ENCODE measurements at places on chromosomes 5 and 9.

DNA sequence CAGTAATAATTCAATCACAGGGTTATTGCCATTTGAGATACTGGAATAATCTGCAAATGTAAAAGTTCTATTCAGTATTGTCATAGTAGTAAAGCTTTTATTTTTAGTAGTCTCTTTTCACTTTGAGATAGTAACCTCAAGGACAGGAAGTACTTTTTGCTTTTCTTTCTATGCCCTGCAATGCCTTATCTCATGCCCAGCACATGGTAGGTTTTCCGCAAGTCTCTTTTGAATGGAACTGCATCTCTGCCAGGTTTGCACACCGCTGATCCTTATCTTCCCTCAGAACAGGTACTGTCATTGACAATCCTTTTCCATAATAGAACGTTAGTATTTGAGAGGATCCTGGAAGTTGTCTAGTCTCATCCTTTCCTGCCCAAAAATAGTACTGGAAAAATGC lies 91.8 kb upstream of the IFNK start:
- no peak for DNase-seq

DNA sequence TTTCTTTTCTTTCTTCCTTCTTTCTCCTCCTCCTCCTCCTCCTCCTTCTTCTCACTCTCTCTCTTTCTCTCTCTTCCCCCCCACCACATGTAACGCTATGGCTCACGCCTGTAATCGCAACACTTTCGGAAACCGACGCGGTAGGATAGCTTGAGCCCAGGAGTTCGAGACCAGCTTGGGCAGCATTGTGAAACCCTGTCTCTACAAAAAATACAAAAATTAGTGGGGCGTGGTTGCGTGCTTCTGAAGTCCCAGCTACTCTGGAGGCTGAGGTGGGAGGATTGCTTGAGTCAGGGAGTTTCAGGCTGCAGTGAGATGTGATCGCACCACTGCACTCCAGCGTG lies 736 bp upstream of the GLDC start:
- DNase-seq: no peak

GRCh38 chr5:96742538-96742937 lies 65.2 kb downstream of the ERAP1 start:
- no peak for DNase-seq

DNA sequence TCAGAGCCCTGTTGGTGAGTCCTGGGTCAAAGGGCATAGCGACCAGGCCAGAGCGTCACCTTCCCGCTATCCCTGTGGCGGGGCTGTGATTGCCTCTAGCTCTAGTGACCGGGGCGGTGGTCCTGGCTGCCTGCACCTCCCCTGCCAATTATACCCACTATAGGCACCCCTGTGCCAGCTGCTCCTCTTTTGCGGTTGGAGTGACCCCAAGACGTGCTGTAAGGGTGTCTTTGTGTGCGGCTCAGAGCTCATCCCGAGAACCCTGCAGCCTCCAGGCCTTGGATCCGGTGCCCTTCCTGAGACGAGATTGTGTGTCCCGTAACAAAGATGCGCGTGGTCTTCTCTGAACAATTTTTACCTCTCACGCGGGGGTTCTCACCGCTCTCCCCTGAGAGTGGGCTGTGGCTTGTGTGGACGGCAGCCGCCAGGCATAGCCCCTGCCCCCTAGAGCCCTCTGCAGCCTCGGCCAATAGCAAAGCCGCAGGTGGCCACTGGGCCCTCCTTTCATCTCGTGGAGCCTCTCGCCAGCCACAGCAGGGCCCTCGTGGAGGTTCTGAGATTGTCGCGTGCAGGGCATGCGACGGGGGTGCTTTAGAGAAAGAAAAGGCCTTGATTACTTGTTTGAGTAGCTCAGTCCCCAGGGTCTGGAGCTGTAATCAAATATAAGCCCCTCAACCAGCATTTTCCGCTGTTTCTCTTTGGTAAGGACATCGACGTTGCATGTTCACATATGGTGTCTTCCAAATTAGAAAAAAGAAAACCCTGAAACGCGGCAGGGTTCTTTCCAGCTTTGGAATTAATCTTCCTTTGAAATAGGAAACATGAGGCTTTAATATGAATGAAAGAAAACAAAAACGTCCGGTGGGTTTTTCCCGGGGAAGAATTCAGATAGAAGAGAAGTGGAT lies 10.7 kb downstream of the NKD2 start:
- no peak for DNase-seq

GRCh38 chr5:93580927-93581445 lies at the start of gene NR2F1-AS1:
TSS of gene NR2F1-AS1 (minus strand) at chr5:93581219.
- no peak for DNase-seq

- peak; percentile 8 for DNase-seq
These were observed 322.2 kb downstream of the NDUFS4 start for GRCh38 chr5:53882676-53883031.

- DNase-seq: no peak
These were observed 248.6 kb upstream of the NR4A3 start for GRCh38 chr9:99573085-99573484.

GRCh38 chr9:93673021-93673838 lies 96.8 kb downstream of the PHF2 start:
- no peak for DNase-seq

GRCh38 chr5:101783241-101784013 lies 512.7 kb downstream of the SLCO4C1 start:
- peak; percentile 25 for DNase-seq

DNA sequence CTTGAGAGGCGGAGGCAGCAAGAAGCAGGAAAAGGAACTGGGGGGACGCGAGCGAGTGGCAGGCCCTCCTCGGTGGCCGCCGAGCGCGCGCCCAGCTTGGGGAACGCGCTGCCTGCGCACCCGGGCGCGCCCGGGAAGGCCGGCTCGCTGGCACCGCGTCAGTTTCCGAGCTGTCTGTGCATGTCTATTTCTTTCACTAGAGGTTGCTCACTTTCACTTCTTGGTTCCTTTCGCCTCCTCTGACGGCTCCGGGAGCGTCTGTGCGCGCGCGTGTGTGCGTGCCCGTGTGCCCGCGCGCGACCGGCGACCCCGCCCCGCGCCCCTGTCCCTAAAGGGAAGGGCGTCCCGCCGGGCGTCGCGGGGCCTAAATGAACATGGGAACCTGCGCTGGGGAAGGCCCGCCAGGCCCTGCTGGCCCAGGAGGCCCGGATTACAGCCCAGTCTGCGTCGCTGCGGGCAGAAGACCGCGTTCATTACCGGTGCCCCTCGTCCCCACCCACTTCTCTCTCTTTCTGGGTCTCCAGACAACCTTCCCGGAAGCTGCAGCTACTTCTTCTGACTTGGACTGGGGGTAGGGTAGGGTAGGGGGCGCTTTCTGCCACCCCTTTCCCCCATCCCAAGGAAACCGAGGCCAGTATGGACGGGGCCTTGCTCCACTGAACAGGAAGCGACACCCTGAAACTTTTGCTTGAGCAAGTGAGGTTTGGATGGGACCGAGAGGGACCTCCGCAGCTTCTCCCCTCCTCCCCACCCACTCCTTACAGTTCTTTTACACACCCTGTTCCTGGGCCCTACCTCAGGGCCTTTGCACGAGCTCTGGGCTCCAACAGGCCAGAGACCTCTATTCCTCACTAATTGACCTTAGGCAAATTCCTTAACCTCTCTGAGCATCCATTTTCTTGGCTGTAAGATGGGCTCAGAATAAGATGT lies 205.8 kb upstream of the IER5L start:
- DNase-seq: peak; percentile 82

DNA sequence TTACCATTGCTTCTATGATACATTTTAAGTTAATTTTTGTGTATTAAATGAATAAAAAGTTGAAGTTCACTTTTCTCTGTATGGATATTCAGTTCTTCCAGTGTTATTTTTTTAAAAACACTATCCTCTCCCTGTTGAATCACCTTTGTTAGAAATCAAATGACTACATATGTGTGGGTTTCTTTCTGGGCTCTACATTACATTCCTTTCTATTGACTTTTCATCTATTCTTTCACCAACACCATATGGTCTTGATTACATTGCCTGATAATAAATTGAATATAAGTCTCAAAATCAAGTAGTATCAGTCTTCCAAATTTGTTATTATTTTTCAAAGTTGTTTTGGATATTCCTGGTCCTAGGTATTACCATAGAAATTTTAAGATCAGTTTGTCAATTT lies 7.3 kb upstream of the RASEF start:
- DNase-seq: peak; percentile 13

DNA sequence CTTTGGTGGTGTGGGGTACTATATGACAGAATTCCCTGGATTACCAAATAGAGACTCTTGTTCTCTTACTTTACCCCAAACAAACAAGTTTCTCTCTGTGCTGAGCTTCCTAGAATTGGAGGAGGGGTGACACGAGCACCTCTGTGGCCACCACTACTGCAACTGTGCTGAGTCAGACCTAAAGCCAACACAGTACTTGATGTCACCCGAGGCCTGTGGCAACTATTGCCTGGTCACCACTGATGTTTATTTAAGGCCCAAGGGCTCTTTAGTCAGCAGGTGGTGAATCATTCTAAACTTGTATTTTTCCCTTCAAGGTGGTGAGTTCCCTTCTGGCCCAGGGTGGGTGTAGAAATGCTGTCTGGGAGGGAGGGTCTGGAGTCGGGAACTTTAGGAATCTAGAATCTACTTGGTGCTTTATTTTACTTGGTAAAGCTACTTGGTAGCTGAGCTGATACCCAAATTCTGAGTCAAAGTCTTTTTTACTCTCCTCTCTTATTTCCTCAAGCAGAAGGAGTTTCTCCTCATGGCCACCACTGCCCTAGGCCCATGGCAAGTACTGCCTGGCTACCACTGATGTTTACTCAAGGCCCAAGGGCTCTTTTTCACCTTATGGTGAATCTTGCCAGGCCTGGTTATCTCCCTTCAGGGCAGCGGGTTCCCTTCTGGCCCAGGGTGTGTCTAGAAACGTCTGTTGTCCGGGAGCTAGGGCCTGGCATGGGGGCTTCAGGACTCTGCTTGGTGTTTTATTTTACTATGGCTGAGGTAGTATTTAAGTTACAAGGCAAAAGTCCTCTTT lies 9.8 kb downstream of the LURAP1L start:
- peak; percentile 82 for DNase-seq

- DNase-seq: no peak
These were observed 68.1 kb downstream of the GALNT10 start for GRCh38 chr5:154258531-154259217.

DNA sequence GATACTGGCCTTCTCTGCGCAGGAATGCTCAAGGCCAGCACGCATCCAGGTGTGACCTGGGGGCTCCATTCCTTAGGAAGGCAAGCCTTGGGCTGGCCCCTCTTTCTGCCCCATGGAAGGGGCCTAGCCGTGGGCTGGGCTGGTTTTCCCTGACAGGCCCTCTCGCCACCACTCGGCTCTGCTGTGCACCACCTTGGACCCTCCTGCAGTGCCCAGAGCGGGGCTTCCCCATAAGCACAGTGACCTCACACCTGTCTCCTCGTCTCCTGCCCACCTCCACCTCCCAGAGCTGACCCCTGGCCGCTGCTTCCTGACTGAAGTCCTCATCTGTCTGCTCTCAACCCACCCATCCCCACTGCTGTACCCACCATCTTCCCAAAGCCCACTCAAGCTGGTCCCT lies 21.1 kb downstream of the UNC5A start:
- DNase-seq: no peak

DNA sequence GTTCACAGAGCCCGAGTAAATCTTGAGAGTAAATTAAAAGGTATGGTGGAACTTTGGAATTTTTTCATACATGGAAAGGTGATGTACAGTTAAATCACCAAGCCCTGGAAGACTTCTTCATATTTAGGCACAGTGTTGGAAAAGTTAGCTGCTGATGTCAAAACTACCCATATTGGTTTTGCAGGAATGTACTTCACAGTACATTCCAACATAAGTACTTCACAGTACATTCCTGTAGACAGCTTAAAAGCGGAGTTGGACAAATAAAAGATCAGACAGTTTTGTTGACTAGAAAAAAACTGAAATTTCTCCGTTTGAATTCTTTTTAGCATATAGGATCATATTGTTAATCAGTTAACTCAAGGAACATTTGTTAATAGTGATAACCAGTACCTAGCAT lies 1.8 kb downstream of the RANBP17 start:
- DNase-seq: peak; percentile 76

DNA sequence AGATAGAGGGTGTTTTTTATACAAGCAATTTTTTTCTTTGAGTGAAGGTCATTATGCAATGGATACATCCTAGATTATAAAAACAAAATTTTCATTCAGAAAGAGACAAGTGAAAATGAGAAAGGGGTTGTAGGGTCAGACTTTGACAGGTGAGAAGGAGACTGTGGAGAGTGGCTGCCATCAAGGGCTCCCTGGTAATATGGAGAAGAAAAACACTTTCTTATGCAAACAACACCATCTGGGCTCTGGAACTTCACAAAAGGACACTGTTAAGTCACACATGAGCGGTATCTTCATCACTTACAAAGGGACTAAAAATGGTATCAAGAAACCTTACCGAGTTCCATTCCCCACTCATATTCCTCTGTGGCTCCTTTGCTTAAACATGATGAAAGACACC lies 23.5 kb downstream of the C7 start:
- DNase-seq: no peak

DNA sequence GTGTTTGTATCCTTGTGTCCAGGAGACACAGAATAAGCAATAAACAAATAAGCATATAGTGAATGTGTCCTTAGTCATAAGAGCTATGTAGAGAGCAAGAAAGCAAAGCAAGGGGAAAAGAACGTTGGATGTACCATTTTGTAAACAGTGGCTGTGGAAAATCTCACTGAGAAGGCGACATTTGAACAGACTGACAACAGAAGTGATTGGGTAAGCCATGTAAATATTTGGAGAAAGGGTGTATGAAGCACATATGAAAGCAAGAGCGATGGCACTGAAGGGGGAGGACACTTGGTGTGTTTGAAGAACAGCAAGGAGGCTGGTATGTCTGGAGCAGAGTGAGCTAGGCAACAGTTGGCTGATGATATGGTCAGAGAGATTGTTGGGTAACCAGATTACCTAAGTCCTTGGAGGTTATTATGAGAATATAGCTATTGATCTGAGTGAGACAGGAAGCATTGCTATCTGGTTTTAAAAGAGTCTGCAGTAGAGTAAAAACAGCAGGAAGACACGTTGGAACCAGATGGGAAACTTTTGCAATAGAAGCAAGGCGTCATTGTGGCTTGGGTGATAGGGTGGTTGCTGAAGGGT lies 115.5 kb upstream of the IL7R start:
- no peak for DNase-seq

DNA sequence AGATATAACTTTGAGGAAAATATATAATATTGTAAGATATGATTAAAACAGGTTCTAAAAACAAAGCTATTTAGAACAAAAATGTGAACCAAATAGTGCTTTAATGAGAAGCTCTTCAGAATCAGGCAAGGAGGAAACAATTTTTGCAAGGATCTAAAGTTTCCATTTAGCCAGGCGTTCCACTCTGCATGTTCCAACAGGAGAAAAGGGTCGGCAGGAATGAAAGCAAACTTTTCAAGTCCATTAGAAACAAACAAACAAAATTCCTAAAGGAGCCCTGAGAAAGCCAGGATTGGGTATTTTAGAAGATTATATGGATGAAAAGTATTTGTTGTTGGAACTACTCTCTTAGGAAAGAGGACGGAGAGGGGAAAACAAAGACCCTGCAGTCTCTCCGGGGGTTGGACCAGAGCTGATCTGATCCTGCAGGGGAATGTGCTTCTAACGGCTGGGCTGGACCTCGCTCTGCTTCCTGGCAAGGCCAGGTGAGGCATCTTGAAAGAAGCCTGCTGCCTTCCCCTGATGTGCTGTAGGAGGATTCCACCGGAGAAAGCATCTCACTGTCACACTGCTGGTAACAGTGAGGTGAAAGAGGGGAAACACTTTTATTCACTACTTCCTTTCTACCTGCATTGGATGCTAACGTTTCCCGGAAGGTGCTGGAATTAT lies 94.6 kb downstream of the PRRT1B start:
- DNase-seq: no peak

Data from astrocyte of the hippocampus (primary cell).